ENCODE measurements at places on chromosomes 3 and 15.

GRCh38 chr15:78315686-78316282 lies 16.4 kb upstream of the SKIC8 start:
- no peak for DNase-seq

- DNase-seq = no peak
Observed at GRCh38 chr3:58398669-58399333, 34.8 kb downstream of the PDHB start.

- no peak for DNase-seq
Observed at GRCh38 chr15:85281293-85281882, 99.0 kb upstream of the AKAP13 start.

- no peak for DNase-seq
Observed at GRCh38 chr3:99508191-99508590, 130.2 kb upstream of the COL8A1 start.

DNA sequence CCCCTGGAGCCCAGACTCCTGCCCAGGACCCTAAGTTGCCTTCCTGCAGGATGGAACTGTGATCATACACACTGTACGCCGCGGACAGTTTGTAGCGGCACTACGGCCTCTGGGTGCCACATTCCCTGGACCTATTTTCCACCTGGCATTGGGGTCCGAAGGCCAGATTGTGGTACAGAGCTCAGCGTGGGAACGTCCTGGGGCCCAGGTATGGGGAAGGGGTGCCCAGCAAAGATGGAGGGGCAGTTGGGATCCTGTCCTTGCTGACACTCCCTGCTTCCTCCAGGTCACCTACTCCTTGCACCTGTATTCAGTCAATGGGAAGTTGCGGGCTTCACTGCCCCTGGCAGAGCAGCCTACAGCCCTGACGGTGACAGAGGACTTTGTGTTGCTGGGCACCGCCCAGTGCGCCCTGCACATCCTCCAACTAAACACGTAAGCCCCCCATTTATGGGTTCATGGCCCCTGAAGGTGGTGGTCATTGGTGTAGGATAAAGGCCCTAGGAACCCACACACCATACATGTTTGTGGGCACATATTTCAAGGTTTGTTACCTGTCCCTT lies 28.8 kb downstream of the NBEAL2 start:
- DNase-seq = no peak

DNA sequence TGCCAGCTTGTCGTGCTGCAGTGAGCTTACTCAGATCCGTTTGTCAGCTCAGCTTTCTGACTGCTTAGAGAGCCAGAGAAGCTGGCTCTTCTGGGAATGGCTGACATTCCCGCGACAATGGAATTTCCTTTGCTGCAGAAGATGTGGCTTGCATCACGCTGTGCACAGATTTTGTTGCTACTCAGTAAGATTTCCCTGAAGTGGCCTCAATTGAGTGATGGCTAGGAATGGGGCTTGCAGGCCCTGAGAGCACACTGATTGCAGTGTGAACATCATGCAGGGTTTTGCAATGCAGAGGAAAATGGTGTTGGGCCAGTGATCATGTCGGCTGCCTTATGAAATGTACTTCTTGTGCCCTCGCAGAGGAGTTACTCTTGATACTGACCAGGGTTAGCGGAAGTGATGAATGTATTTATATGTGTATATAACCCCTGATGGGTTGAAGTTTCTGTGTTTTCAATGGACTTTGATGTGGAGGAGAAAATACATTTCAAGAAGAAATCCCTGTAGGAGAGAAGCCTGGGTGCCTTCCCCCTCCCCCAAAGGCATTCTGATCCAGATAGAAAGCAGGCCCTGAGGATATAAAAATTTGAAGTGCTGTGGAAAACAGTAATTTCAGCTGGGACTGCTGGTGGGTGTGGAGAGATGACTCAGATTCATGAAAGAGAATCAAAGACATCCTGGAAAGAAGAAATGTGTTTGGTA lies 102.5 kb upstream of the PDZRN3 start:
- no peak for DNase-seq

DNA sequence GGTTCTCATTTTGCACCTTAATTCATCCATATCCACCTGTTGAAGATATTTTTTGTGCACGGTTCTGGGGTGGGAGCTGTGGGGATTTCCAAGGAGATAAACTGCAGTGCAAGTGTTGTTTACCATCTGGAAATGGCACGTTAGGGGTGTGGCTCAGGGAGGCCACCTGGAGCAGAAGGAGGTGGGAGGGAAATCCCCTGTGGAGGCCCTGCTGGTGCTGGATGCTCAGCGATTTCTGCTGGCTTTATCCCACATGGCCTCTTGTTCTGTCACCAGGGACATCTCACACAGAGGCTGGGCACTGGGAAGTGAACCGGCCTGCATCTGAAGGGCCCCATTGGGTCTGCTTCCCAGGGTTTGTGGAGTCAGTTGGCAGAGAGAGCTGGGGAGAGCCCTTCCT lies 24.3 kb downstream of the TRPM1 start:
- DNase-seq = no peak

DNA sequence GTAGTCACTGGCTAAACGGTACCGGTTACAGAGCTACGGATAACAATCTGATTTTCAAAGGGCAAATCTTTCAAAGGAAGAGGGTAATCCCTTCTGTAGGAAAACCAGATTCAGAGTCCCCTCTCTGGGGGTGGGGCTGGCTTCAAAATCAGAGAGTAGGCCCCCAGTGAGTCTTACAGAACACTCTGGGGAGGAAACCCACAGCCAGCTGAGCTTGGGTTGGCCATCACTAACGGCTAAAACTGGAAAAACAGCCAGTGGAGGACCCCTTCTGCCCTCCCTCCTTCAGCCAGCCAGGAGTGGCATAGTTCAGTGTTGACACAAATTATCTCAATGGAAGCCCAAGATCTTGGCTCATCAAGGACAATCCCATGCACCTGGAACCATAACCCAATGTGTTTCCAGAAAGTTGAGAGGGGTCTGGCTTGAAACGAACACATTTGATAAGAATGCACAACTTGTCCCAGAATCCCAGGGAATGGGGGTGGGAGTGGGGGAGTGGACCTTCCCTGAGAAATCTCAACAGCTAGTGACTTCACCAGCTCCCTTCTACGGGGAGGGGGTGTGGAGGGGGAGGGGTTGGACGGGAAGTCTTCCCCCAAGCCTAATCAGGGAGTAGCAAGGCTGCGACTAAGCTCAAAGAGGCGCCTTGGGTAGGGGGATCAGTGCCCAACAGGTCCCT lies 1.0 kb downstream of the RASL12 start:
- no peak for DNase-seq

- no peak for DNase-seq
Observed at GRCh38 chr3:175493301-175493700, 634.2 kb downstream of the NAALADL2 start.

DNA sequence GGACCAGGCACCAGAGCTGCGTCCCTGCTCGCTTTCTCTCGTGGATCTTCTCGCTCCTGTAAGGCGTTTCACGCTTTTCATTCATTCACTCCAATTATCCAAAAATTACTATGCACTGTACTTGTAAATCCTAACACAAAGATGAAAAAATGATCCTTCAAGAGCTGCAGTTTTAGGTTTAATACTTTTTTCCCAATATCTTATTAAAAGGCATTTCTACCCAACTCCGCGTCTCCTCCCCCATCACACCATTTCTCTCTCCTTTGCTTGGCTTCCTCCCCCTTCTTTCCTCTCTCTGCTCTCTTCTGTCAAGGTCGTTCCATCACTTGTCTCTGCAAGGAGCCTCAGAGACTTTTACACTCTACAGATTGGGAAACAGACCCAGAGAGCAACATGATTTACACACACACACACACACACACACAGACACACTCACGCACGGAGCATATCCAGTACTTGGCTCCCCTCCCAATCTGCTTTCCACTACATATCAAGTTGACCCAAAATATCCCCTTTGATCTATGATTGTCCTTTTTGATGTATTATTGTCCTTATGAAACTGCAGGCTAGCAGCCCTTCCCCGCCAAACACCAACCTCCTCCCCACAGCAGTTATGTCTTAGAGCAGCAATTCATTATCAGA lies 479 bp upstream of the CLDN1 start:
- DNase-seq = no peak

DNA sequence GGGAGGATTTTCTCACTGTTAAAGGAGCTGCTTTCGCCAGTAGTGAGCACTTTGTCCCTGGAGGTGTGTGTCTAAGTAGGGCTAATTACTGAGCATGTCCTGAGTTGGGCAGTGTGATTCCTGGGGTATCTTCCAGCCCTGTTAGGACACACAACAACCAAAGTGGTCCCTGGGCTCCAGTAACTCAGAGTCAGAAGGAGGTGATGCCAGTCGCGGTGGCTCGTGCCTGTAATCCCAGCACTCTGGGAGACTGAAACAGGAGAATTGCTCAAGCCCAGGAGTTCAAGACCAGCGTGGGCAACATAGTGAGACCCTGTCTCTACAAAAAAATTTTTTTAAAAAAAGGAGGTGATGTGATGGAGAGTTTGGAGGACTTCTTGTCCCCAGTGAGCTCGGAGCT lies 37.5 kb downstream of the PML start:
- DNase-seq = no peak

DNA sequence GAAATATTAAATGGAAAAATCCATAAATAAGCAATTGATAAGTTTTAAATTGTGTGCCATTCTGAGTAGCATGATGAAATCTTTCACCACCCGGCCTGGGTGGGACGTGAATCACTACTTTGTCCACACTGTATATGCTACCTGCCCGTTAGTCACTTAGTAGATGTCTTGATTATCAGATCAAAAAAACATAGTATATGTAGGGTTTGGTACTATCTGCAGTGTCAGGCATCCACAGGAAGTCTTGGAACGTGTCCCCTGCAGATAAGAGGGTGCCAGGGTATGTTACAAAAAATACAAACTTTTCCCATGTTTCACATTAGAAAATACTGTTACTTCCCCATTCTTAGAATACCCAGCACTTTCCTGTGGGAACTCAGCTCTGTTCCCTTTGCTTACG lies 35.2 kb downstream of the FAM81A start:
- DNase-seq = no peak

DNA sequence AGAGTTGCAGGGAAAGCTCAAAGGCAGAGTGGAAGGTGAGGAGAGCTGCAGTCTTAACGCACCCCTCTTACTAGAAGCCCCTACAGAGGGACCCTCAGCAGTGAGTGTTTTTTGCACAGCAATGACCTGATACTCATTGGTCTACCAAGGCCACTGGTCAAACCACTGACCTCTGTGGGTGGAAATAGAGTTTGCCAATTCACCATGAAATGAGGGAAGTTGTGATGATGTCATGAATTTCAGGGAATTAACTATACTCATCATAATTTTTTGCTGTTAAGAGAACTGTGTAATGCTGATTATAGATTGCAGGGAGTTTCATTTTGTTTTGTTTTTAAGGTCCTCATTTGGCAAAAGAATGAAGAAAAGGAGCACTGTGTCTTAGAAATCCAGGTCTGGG lies 101.7 kb upstream of the SMAD3 start:
- no peak for DNase-seq

GRCh38 chr3:73966733-73967132 lies 342.0 kb upstream of the PDZRN3 start:
- DNase-seq = no peak

DNA sequence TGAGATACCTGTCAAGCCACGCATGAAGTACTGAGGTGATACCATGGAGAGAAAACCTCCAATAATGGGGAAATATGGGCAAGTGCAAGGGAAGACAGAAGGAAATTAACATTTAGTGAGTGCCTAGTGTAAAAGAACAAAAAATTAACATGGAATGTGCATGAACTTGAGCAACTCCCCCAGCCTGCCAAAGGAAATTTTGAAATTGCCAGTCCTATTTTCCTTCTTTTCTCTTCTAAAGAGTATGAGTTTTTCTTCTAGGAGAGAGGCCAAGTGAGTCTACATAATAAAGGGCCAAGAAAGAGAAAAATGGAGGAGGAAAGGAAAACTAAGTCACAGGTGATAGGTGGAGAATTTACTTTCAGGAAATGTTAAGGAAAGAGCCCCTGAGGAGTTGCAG lies 602.4 kb upstream of the MDFIC2 start:
- DNase-seq = no peak

GRCh38 chr15:100665570-100665969 lies 63.2 kb downstream of the ASB7 start:
- DNase-seq = no peak

DNA sequence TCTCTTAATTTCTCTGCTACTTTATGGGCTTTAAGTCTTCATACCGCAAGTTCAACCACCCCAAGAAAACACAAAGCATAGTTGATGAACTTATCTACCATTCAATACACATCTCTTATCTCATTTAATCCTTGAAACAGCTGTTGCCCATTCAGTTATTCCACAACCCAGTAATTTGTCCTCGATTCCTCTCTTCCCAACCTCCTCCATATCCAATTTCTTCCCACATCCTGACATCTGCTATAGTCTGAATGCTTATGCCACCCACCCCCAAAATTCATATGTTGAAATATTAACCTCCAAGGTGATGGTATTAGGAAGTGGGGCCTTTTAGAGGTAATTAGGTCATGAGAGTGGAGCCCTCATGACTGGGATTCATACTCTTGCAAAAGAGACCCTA lies 345.4 kb downstream of the ERC2 start:
- DNase-seq = no peak

DNA sequence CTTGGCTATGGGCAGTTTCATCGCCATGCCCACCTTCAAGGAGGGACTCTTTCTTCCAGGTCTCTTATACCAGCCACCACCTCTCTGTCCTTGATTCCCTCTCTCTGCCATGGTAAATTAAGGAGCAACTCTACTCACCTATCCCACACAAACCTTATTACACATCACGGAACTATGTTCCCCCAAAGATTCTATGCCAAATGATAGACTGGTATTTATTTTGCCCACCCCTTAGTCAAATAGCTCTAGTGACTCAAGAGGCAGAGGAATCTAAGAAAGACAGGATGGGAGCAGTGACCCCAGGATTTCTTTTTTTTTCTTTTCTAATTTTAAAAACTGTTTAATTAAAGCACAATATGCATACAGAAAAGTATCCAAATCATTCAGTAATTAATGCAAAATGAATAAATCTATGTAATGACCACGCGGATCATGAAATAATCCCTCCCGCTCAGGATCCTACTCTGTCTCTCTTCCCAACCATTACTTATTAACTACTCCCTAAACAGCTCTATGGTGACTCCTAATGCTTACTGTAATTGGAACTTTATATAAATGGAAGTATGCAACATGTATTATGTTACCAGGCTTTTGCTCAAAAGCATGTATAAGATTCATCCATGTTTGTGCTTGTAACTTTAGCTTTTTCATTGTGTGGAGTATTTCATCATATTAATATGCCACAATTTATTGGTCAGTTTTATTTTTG lies 410.8 kb upstream of the RASGRP1 start:
- DNase-seq = no peak

DNA sequence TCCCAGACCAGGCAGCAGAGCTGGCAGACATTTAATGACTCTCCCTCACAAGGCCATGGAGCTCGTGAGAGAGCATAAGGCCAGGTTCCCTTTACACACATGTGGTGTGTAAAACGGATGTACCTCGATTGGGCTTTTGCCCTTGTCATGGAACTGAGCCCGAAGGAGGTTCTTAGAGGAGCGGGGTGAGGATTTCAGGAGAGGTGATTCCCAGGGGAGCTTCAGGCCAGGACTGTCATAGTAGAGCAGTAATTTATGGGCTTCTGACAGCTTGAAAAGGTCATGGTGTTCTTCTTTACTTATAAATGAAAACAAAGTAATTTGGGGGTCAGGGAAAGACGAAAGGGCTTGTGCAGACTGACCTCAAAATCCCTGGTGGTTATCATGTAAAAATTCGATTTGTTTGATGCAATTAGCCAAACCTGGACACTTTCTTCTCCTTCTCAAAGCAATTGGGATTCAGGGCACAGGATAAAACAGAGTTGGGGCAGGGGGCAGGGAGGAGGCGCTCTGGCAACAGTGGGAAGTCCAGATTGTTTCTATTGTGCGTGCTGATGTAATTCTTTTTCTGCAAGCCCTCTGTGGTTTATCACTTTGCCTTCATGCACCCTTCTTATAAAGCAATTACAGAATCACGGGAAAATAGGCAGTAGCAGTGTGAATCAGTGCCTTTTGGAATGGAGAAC lies 51.0 kb downstream of the CACNA1D start:
- no peak for DNase-seq

- DNase-seq = no peak
Observed at GRCh38 chr15:43244092-43244491, 22.6 kb downstream of the TGM5 start.
